Sciatic nerve (tissue), 2 donors: ENCODE measurements at places on chromosomes 6 and 20. TPM values are rescaled to one million over a fixed set of nuclear protein-coding genes. Genes with fewer than 3 reads are reported as not detected.

Gene LGSN
- not detected for total RNA-seq

Gene MEI4
- 0.13 TPM for total RNA-seq

DNA sequence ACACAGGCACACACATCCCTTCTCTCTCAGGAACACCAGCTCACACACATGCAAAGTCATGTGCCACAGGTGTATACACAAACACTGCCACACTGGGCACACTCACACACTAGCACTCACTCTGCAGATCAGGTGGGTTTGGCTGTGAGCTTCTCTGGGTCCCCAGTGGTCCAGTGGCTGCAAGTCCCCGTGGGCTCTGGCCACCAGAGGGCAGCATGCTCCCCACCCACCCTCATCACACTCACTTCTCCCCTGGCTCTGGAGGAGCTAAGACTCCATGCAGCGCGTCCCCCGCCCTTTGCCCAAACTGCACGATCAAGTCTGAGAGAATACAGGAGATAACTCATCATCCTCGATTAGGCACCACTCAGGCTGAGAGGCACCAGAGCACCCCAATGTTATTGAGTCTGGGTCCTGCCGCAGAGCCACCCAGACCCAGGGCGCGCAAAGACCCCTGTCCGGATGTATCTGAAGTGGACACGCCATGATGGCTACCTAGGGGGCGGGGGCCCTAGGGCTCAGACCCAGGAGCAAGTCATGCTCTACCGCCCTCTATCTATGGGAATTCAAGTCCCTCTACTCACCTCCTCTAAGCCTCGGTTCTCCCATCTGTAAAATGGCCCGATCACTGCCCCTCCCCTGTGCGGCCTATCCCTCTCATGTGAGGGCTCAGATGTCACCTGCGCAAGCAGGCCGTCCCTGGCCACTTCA is 90.5 kb downstream of the GRM4 start:
- DNase-seq: peak; percentile 69

GRCh38 chr6:10416863-10417641 is 2.2 kb upstream of the TFAP2A start:
- DNase-seq: no peak

- no peak for DNase-seq
Observed at GRCh38 chr6:161038229-161039031, 46.9 kb downstream of the MAP3K4 start.

GRCh38 chr20:16517946-16518783 is 55.1 kb downstream of the KIF16B start:
- DNase-seq: no peak

DNA sequence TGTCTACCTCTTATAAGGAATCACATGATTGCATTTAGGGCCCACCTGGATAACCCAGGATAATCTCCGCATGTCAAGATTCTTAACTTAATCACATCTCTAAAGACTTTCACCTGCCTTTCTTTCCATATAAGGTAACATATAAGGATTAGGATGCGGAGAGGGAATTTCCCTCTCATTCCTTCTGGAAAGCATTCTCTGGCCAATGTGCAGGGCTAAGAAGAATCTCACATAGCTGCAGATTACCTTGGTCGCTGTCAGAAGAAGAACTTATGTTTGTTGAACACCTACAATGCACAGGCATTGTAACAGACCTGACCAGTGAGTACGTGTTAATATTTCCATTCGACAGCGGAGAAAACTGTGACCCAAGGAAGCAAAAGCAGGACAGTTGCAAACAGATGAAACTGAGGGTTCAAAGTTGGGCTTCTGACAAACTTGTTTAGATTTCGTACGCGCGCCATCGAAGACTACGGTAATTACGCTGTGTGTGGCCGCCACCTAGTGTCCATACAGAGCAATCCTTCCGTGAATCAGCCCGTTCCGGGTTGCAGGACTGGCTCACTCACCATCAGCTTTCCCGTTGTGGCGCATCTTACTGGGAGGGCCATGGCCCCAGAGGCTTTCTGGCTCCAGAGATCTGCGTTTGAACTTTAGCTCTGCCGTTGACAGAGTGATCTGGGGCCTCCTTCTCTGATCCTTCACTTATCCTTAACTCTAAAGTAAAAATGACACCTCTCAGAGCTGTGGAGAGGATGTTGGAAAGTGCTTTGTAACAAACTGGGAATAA is 9.5 kb downstream of the C20orf202 start:
- DNase-seq: peak; percentile 79

DNA sequence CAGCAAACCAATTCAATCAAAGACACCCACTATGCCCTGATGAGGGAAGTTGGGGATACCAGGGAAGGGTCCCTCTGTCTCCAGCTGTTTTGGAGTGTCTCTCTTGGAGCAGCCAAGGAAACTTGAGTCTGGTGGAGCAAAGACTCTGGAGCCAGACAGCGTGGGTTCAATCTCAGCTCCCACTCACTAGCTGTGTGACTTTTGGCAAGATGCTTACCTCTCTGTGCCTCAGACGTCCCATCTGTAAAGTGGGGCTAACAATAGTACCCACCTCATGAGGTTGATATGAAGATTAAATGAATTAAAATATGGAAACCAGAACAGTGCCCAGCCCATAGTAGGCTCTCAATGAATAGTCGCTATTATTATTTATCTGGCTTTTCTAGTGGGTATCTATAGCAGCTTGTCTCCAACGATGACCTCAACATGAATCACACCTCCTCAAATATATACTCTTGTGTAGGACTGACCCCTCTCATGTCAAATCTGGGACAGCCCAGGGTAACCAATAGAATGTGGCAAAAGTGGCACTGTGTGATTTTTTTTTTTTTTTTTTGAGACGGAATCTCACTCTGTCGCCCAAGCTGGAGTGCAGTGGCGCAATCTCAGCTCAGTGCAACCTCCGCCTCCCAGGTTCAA is 99.2 kb upstream of the FOXP4 start:
- no peak for DNase-seq

DNA sequence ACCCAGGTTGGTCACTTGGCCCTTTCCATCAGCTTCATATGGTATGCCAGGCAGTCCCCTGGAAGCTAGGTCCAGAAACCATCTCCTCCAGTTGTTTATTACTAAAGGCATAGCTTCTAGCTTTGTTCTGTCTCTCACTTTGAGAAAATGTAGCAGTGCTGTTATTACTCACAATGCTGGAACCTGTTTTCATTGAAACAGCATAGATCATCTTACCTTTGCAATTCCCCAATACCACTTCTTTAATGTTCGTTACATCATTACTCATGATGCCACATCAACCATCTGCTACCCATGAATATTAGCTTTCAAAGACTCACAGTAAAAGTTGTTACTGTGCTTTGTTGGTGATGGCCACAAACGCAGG is 88.3 kb downstream of the ADAT2 start:
- DNase-seq: no peak

- no peak for DNase-seq
Observed at GRCh38 chr6:46637145-46637544, 15.5 kb downstream of the CYP39A1 start.
